ENCODE measurements at places on chromosomes 11 and 22.

GRCh38 chr11:27926981-27927481, 180.9 kb downstream of the KIF18A start:
- DNase-seq, result no peak

- DNase-seq, result no peak
Observed at GRCh38 chr11:94241896-94242295, 62.5 kb upstream of the IZUMO1R start.

DNA sequence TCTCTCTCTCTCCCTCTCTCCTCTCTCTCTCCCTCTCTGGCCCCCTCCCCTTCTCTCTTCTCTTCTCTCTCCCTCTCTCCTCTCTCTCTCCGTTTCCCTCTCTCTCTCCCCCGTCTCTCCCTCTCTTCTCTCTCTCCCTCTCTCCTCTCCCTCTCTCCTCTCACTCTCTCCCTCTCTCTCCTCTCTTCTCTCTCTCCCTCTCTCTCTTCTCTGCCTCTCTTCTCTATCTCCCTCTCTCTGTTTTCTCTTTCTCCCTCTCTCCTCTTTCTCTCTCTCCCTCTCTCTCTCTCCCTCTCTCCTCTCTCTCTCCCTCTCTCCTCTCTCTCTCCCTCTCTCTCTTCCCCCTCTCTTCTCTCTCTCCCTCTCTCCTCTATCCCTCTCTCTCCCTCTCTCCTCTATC, 98.3 kb upstream of the FGF3 start:
- no peak for DNase-seq

GRCh38 chr11:38900211-38900610, 2302.2 kb upstream of the RAG2 start:
- no peak for DNase-seq

GRCh38 chr11:86818462-86819192, 18.3 kb downstream of the PRSS23 start:
- DNase-seq, result peak; percentile 69

DNA sequence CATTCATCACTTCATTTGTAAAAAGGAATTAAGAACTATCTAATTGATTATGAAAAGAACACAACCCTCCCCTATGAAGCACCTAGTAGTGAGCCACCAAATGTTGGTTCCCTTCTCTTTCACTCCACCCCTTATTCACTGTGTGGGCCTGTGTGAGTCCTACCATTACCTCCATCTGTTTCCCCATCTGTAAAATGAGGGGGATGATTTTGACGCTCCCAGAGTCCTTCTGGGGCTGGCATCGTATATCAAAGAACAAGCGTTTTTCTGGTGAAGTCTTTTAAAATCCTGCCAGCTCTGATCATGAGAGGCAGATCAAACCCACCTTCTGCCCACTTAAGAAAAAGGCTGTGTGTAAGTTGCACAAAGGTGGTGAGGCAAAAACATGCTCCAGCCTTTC, 96.6 kb upstream of the SEZ6L start:
- no peak for DNase-seq

- DNase-seq, result no peak
Observed at GRCh38 chr11:42595876-42596275, 715.9 kb upstream of the API5 start.

GRCh38 chr11:45939836-45940235, 17.4 kb downstream of the LARGE2 start:
- DNase-seq, result no peak

- DNase-seq, result no peak
Observed at GRCh38 chr11:129657866-129658525, 157.7 kb upstream of the TMEM45B start.

DNA sequence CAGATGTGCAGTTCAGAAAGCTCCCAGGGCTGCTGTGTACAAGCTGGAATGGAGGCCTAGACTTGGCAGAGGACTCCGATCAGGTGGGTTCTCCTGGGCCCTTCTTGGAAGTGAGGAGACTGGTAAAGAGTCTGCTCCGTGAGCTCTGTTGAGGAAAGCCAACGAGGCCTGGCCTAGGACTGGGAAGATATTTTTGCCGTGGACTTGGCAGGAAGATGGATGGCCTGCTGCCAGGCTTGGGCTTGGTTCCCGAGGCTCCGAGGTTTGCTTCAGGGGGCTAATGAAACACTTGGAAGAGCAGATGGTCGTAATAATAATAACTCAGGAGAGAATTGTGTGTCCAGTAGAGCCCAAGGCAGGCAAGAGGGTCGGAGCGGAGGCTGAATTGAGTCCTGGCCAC, 3.9 kb downstream of the GALR3 start:
- DNase-seq, result no peak

GRCh38 chr22:36781656-36782627, 6.0 kb upstream of the IFT27 start:
- DNase-seq, result peak; percentile 91

- DNase-seq, result peak; percentile 46
Observed at GRCh38 chr11:65262776-65263175, 1.0 kb downstream of the POLA2 start.

DNA sequence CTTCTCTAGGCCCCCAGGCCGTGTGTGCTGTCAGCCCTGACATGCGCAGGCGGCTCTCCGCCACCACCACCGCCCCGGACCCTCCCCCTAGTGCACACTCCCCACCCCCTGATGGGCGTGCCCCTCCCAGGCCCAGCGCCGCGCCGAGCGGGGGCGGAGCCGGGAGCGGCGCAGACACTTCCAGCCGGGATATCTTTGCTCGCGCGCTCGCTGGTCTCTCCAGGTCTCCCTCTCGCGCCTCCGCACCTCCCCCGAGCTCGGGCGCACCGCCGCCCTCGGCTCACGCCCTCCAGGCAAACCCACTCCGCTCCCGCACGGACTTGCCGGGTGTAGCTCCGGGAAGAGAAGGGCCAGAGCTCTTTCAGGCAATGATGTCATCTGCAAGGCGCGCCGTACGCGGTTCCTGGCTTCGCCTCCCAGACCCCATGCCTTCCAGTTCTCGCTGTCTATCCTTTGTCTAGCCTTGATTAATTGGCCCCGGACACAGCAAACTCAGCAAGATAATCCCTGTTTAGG, at the start of gene SCN3B:
TSS of gene SCN3B (minus strand) at position 59 of the 516 bp plus-strand sequence. CDS start 823 bp downstream, outside the sequence.
- peak; percentile 50 for DNase-seq

- DNase-seq, result no peak
Observed at GRCh38 chr11:35313066-35313759, 106.1 kb downstream of the SLC1A2 start.

- no peak for DNase-seq
Observed at GRCh38 chr11:129652835-129653234, 162.8 kb upstream of the TMEM45B start.

DNA sequence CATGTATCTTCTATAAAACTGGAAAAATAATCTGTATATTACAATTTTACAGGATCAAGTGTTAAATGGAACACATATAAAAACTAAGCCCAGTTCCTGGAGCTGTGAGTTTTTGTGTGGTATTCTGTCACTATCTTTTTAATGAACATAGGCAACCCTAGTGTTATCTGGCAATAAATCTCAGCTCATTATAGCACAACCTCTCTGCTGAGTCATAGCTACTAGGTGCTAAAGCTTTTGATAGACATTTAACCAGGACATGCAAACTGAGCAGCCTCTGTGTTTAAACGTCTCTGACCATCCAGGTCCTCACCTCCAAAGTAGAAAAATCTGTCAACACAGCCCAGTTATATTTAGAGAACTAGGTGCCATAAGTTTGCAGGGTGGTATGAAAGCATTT, 91.0 kb upstream of the CARD18 start:
- DNase-seq, result no peak

GRCh38 chr11:95996621-95997235, 72.8 kb upstream of the MTMR2 start:
- DNase-seq, result no peak

DNA sequence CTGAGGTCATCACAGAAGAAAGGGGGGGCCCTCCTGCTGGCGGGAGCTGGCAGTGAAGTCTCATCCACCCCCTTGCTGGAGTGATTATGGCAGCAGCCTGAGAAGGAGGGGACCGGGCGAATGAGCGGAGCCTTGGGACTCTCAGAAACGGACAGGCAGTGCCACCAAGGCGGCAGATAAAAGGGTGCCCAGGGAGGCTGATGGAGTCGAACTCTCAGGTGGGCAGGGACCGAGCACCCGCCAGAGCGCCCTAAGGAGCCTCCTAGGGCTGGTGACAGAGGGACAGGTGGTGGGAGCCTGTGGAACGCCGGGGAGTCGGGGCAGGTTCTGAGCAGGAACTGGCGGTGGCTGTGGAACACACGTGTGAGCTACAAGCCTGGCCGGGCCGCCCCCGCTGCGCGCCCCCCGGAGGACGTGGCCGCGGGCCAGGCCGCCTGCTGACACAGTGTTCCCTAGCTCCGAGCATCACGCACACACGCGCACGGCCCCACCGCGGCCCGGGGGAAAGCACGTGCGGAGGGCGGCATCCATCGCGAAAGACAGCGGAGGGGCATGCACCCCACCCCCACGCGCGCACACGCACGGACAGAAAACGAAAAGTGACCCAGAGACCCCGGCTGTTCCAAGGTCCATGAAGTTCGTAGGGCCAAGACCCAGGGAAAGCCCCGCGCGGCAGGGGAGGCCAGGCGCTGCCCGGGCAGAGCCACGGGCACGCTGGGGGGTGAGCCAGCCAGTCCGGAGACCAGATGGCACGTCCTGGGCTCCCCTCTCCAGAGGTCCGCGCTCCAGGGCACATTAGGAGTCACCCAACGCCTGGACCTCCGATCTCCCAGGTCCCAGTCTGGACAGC, 1.0 kb downstream of the VWCE start:
- no peak for DNase-seq

DNA sequence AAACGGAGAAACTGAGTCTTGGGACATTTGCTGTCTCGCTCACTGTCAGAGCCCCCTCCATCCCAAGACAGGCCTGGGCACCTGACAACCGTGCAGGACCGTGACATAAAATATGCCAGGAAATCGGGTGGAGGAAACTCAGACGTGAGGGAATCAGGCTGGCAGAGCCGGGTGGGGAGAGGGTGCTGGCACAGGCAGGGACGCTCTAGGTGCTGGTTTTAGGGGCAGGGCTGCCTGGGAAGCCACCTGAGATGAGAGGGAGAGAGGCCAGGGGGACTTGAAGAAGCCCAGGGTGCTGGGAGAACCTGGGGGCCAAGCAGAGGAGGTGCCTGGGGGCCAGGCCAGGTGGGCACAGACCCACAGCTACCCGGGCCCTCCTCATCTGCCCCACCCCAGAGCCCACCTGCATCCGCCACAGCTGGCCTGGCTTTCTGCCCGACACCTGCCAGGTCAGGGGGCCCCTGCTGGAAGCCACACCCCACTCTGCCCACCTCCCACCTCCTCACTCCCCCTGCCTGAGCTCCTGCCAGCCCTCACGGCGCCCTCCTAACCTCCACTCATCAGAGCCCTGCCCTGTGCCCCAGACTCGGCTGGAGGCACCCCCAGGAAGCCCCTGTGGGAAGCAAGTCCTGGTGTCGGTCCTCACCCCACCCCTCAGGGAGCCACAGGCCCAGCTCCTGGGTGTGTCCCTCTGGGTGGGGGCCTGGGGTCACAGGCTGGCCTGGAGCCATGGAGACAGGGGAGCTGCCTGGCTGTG, 27.3 kb upstream of the MUC5AC start:
- no peak for DNase-seq

GRCh38 chr11:132177106-132177505, 806.7 kb downstream of the NTM start:
- no peak for DNase-seq

DNA sequence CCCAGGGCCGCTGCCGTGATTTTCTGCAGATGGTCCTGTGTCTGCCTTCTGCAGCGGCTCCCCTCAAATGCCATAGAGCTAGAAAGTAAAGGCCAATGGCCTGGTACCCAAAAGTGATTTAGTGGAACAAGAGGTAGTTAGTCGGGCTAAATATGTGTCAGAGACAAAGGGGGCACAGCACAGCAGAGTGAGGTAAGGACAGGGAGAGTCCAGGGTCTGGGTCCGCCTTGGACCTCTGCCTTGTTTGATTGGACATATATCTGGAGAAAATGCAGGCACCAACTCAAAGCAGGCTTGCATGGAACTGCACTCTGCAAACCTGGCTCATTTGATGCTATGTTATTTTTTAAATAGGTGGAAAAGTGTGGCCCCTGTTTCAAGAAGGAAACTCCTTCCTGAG, 249.6 kb upstream of the B3GAT1 start:
- DNase-seq, result no peak

GRCh38 chr11:131464461-131464860, 94.0 kb downstream of the NTM start:
- DNase-seq, result no peak

DNA sequence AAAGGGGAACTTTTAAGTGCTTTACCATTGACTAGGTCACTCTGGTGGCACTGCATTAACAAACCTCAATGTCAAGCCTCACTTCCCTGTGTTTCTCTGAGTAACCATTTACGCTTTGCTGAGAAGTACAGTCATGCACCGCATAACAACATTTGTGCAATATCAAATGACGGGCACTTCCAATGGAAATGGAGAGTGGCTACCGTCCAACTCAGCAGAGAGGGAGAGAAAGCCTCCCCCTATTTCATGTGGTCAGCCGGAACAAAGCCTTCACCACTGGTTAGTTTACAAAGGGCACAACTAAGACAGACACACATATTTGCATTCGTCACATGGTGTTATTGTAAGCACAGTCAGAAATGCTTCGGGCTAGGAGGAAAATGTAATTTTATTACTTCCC, 117.3 kb downstream of the RASSF10 start:
- no peak for DNase-seq

GRCh38 chr22:45470871-45471270, 31.8 kb upstream of the FBLN1 start:
- no peak for DNase-seq

DNA sequence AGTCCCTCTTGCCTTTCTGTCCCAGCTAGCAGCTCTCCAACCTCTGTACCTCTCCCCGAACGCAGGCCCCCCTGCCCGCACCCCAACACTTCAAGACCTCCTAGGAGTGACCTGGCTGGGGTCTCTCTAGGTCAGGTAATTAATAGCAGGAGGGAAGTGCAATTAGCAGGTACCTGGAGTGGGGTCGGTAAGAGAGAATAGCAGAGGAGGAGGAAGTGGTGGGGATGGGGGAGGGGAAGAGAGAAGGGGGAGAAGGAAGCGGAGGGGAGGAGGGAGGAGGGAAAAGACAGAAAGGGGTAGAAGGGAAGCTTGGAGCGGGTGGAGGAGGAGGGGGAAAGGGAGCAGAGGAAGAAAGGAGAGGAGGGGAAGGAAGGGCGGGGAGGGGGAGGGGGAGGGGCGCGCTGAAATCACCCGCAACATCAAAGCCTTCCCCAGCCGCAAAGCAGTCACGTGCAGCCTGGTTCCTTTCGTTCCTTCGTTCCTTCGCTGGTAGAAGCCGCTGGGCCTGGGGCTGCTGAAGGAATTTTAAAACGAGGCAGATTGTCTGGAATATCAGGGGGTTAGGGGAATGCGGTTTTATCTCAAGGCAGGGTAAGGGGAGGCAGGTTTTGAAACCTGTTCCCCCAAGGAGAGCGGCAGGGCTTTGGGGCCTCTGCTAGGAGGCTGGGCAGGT, 29.3 kb upstream of the TCF20 start:
- peak; percentile 36 for DNase-seq

- DNase-seq, result no peak
Observed at GRCh38 chr11:66604155-66604554, 11.2 kb downstream of the CCS start.

GRCh38 chr11:68324695-68325094, 12.3 kb downstream of the LRP5 start:
- DNase-seq, result no peak

DNA sequence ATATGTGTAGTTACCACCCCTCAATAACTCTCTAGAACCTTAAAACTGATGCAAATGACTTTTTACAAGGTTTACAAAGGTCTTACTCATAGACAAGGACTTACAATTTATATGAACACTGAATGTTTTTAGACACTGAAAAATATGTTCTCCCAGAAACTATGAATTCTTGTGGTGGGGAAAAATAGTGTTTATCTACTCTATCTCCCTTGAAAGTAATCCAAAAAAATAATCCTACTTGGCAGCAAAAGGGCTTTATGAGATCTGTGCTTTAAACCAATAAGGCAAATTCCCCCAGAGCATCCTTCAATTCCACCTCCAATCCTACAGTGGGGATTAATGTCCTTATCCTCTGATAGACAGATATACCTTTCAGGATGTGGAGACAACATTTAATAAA, 1984.1 kb upstream of the RAG2 start:
- no peak for DNase-seq

All from activated CD4-positive, alpha-beta T cell treated with anti-CD3 and anti-CD28 coated beads, Interleukin-2, amount 50 U/mL, for 16 hours (primary cell).